ENCODE measurements at places on chromosomes 16 and 17.

DNA sequence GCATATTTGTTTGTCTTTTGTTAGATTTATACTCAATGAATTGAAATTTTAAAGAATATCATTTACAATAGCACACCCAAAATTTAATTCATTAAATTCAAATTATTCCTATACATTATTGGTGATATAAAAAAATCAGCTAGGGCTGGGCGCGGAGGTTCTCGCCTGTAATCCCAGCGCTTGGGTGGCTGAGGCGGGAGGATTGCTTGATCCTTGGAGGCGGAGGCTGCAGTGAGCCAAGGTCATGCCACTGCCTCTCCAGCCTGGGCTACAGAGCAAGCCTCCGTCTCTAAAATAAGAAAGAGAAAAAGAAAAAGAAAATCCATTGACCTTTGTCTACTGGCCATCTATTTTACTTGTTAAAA is 4.5 kb upstream of the PRDM7 start:
- no peak for DNase-seq

DNA sequence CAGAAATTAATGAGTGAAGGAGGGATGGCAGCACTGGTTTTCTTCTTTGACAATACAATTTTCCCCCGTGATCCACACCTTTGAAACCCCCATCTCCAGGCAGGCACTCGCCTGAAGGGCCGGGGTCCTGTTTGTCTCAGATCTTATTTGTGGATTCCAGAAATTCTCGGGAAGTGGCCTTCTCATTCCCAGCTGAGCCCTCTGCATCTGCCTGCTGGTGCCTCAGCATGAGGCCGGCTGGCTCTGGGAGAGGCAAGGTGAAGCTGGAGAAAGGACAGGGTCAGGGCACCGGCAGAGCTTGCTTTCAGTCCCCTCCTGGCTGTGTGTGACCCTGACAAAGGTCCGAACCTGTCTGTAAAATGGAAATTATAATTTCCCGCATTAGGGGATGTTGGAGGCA is 35.8 kb upstream of the C1QL1 start:
- DNase-seq, result no peak

DNA sequence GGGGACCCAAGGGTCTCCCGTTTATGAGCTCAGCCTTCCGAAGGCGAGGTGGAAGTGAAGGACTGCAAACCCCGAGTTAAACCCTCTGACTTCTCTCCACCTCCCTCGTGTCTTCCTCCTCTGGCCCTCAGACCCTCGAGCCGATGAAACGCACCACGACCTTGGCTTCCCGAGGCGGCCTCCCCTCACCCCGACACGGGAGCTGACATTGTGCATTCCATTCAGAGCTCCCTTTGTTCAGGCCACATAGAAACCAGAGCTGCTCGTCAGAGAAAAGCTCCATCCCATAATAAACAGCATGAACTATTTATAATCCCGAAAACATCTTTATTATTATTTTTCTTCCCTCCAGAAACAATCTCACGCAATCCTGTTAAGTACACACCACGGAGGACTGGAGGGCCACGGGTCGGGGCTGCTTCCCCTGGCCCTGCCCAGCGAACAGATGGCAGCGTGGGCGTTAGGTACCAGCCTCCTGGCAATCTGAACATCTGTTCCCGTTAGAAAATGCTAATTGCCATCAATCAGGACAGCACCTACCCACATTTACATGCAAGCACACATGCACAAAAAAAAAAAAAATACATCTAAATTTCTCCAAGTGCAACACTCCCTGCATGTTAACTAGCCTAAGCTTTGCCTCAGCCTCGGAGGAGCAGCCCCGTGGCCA is 145.7 kb downstream of the RBFOX3 start:
- DNase-seq, result no peak

GRCh38 chr17:57402681-57403180 is 146.4 kb downstream of the MSI2 start:
- no peak for DNase-seq

- no peak for DNase-seq
Observed at GRCh38 chr16:86975445-86975844, 341.7 kb downstream of the C16orf95 start.

GRCh38 chr16:27474921-27475320 is 72.9 kb downstream of the IL21R start:
- no peak for DNase-seq
